Osteocyte (in vitro differentiated cells): ENCODE measurements at places on chromosomes 7 and 10. TPM values are rescaled to one million over a fixed set of nuclear protein-coding genes. Genes with fewer than 3 reads are reported as not detected.

The DNAH11 gene
- total RNA-seq: not detected in 2 replicates

The CHRM2 gene
- 27.3 and 30.0 TPM in 2 replicates for total RNA-seq

The ADIRF gene
- not detected in 2 replicates for total RNA-seq

The HYCC1 gene
- total RNA-seq: 52.3 and 56.9 TPM in 2 replicates

The IQUB gene
- 0.26 and 0.32 TPM in 2 replicates for total RNA-seq

The INA gene
- 2.4 and 2.5 TPM in 2 replicates for total RNA-seq

The CALHM1 gene
- not detected in 2 replicates for total RNA-seq

The FAM25C gene
- not detected in 2 replicates for total RNA-seq

The COL28A1 gene
- 0.39 and 1.1 TPM in 2 replicates for total RNA-seq

The BMPR1A gene
- total RNA-seq: 75.5 and 79.6 TPM in 2 replicates

The STK31 gene
- 0.35 TPM in 1 of 2 replicates, not detected in the other for total RNA-seq

The WASHC2C gene
- 62.8 and 70.5 TPM in 2 replicates for total RNA-seq

The NXPH1 gene
- total RNA-seq: not detected in 2 replicates

The ELAPOR2 gene
- 23.6 and 25.7 TPM in 2 replicates for total RNA-seq

The ENO4 gene
- 0.70 and 0.76 TPM in 2 replicates for total RNA-seq

The OR2A42 gene
- total RNA-seq: 0.08 and 0.18 TPM in 2 replicates

The APBB1IP gene
- not detected in 2 replicates for total RNA-seq

The ACBD7 gene
- 0.73 and 0.86 TPM in 2 replicates for total RNA-seq

The FAM149B1 gene
- 21.4 TPM in 2 replicates for total RNA-seq

The CFAP70 gene
- total RNA-seq: 0.86 and 1.2 TPM in 2 replicates

The SCART1 gene
- total RNA-seq: 3.2 and 4.8 TPM in 2 replicates

The PNLIPRP2 gene
- total RNA-seq: not detected in 2 replicates

The ST8SIA6 gene
- not detected in 2 replicates for total RNA-seq

The GPC2 gene
- 8.1 and 12.6 TPM in 2 replicates for total RNA-seq

The SLC26A3 gene
- not detected in 2 replicates for total RNA-seq

The ADRA2A gene
- total RNA-seq: not detected in 2 replicates

The ZNF438 gene
- total RNA-seq: 4.8 and 6.7 TPM in 2 replicates

The ASB13 gene
- total RNA-seq: 16.0 and 18.4 TPM in 2 replicates

The HECW1 gene
- 0.16 TPM in 1 of 2 replicates, not detected in the other for total RNA-seq

The NOC3L gene
- 15.3 and 15.5 TPM in 2 replicates for total RNA-seq

The MYH16 gene
- not detected in 2 replicates for total RNA-seq

The LRRC4 gene
- 0.29 and 0.70 TPM in 2 replicates for total RNA-seq

The ACTA2 gene
- total RNA-seq: 315 and 329 TPM in 2 replicates

The TLX1 gene
- total RNA-seq: not detected in 2 replicates

The SPDYE3 gene
- not detected in 2 replicates for total RNA-seq

The RPEL1 gene
- total RNA-seq: not detected in 2 replicates

The C10orf88 gene
- total RNA-seq: 9.4 and 10.0 TPM in 2 replicates
